ENCODE measurements at places on chromosomes 12 and 14.

GRCh38 chr14:57834001-57834598, 31.8 kb downstream of the SLC35F4 start:
- DNase-seq: no peak

GRCh38 chr12:116667752-116668151, 70.1 kb downstream of the SPRING1 start:
- no peak for DNase-seq

GRCh38 chr12:82223426-82223825, 134.8 kb downstream of the CCDC59 start:
- no peak for DNase-seq

DNA sequence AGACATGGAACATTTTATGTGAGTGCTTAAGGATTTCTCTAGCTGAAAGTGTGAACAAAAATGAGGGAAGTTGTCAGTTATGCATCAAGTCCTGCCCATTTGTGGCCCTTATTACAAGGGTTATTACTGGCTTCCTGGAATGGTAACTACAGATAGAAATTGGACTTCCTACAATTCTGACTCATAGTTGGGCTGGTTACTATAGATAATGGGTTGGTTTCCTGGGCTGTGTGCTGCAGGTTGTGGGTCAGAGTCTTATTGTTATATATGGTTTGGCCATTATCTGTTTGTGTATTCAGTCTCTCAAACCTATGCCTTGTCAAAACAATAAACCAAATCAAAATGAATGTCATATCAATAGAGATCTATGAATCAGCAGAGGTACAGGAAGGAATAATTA, 313.7 kb downstream of the ADAMTS20 start:
- no peak for DNase-seq

DNA sequence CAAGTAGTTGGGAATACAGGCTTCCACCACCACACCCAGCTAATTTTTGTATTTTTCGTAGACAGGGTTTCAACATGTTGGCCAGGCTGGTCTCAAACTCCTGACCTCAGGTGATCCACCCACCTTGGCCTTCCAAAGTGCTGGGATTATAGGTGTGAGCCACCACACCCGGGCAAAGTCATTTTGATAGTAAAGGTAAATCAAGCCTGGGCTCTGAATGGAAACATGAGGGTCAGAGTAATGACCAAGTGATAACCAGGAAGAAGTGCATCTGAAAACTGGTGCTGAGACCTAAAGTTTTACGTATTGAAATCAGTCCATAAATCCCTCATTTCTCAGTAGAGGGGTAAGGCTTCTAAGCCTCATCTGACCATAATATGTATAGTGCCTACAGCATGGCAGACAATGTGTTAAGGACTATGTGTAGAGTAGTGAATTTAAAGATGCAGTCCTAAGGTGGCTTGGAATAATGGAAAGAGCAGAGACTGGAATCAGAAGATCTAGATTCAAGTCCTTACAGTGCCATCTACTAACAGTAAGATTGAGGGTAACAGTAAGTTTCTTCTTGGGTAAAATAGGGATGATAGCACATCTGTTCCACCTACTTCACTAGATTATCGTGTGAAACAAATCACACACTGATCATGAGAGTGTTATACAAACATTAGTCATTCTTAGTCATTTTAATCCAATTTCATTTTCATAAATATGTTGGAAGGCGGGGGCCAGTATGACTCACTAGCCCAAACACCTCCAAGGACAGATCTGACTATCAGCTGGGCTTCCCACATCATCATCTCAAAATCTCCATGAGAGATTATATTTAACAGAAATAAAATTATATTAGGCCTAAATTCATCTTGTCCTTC, 11.2 kb downstream of the MAP4K5 start:
- no peak for DNase-seq

GRCh38 chr12:15669256-15669948, 119.8 kb downstream of the EPS8 start:
- DNase-seq: no peak

Measured in stimulated activated CD8-positive, alpha-beta memory T cell treated with anti-CD3 and anti-CD28 coated beads, Interleukin-15, amount 100 ng/mL, for 24 hours (primary cell).